Urinary bladder (tissue), 4 donors: ENCODE measurements at places on chromosomes 2 and 18.

- DNase-seq: no peak
These were observed 70.8 kb downstream of the RTP5 start for GRCh38 chr2:241940329-241940728.

DNA sequence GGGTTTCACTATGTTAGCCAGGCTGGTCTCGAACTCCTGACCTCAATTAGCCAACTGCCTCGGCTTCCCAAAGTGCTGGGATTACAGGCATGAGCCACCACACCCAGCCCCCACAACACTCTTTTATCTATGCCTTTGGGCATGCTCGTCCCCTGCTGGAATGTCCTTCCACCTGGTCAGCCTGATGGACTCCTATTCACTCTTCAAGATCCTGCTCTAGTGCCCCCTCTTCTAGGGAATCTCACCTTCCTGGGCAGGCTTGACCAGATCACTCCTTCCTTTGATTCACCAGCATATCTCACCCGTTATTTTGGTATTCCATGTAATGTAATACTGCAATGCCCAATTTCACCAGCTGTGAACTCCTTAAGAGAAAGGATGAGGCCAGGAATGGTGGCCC lies 13.9 kb upstream of the SLC66A3 start:
- DNase-seq: no peak

DNA sequence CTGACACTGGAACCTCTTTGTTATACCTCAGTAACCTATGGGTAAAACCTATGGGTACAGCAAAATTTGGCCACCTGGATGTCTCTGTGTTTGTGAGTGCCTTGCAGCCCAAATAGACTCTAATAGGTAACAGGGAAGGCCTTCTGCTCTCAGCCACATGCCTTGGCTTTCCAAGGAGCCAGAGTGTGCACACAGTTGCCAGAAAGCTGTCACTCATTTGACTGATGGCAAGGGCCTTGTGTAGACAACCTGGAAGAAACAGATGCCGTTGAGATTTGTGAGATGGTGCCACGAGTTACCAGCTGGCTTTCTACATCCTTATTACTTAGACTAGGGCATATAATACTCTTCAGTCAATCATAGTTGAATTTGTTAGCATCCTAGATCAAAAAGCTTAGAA lies 90.1 kb upstream of the RAB12 start:
- DNase-seq: no peak

DNA sequence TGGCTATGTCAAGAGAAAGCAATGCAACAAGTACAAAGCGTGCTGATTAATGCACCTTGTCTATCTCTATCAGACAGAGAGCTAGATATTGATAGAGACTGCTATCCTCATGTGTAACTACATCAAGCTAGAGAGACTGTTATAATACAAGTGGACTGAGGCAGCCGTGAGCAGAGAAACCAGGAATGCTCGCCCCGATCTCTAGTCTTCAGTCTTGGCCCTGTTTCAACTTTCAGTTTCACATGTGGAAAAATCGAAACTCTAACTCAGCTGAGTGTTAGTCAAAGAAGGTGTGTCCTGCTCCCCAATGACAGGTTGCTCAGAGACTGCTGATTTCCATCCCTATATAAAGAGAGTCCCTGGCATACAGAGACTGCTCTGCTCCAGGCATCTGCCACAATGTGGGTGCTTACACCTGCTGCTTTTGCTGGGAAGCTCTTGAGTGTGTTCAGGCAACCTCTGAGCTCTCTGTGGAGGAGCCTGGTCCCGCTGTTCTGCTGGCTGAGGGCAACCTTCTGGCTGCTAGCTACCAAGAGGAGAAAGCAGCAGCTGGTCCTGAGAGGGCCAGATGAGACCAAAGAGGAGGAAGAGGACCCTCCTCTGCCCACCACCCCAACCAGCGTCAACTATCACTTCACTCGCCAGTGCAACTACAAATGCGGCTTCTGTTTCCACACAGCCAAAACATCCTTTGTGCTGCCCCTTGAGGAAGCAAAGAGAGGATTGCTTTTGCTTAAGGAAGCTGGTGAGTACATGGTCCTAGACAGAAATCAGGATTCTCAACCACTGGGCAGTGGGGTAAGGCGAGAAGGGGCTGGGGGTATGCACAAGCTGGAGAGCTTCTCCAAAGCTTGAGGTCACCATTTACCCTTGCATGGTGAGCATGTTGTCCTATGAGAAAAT lies at the start of gene RSAD2:
Gene RSAD2 (plus strand): TSS at position 376 of the 903 bp plus-strand sequence. CDS start 24 bp downstream, at position 400.
- DNase-seq: no peak

DNA sequence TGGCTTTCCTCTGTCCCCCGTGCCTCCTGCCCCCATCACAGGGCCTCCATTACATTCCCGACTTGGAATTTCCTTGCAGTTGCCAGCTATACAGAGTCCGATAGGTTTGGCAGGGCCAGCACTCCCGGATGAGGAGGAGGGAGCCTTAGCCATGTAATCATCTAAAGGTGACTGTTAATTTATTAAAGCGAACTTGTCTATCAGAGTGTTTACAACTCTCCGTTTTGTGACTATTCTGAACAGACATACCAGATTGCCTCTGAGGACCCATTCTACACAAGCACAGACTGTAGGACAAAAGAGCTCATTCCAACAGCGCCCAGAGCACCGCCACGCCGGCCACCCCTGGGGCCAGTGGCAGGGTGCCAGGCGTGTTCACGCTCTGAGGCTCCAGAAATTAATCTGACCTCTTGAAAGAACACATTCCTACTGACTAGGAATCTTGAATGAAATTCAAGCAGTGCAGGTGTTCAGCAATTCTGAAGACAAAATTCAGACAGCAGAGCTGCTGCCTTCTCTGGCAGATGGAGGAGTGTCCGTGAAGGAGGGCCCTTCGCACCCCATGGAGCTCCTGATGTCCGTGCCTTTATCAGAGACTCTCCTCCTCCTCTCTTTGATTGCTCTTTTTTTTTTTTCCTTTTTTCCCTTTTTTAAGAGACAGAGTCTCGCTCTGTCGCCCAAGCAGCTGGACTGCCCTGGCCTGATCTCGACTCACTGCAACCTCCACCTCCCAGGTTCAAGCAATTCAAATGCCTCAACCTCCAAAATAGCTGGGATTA lies 58.1 kb upstream of the RALBP1 start:
- peak; percentile 41 for DNase-seq

- DNase-seq: no peak
These were observed 178.7 kb downstream of the LCLAT1 start for GRCh38 chr2:30625701-30626100.

DNA sequence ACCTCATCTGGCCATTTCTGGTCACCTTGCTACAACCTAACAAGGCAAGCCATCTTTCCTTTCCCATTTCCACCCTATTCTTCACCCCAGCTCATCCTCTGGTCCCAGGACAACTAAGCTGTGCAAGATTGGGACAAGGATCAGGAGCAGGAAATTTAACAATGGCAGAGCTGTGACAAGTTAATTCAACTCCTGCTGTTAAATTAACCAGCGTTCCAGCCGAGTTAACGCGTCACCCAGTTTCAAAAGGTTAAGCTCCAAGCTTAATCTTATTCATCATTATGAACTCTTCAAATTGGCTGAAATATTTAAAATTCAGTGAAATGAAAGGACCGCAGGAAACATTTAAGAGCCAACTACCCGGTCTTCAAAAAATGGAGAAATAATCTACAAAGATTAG lies 231.9 kb downstream of the GRB14 start:
- no peak for DNase-seq

DNA sequence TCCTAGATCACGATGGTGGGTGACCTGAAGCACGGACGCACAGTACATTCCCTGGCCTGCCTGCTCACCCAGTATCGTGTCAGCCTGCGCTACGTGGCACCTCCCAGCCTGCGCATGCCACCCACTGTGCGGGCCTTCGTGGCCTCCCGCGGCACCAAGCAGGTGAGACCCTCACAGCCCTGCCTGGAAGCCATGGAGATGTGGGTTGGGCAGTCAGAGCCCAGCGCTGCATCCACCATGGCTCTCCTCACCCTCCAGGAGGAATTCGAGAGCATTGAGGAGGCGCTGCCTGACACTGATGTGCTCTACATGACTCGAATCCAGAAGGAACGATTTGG lies 20.3 kb downstream of the SLC30A3 start:
- DNase-seq: no peak

- DNase-seq: no peak
These were observed 31.0 kb downstream of the CENPA start for GRCh38 chr2:26816893-26817292.

- no peak for DNase-seq
These were observed 1413.0 kb downstream of the DSC3 start for GRCh38 chr18:29629493-29630036.

DNA sequence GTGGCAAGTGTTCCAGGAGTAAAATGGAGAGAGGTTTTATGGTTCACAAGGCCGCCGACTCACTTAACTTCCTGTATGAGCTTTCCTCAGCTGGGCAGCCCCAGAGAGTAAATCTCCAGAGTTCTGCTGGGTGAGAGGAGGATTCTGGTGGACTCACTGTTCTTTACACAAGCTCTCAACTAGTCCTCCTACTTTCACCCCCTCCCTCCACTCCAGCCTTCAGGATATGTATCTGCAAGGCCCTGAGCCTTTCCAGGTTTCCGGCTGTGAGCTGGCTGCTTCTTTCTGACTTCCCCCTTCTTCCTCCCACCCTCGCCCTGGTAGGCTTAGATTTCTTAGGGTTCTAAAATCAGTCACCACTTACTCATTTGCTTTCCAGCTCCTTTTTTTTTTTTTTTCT lies 34.0 kb downstream of the EML6 start:
- DNase-seq: no peak

DNA sequence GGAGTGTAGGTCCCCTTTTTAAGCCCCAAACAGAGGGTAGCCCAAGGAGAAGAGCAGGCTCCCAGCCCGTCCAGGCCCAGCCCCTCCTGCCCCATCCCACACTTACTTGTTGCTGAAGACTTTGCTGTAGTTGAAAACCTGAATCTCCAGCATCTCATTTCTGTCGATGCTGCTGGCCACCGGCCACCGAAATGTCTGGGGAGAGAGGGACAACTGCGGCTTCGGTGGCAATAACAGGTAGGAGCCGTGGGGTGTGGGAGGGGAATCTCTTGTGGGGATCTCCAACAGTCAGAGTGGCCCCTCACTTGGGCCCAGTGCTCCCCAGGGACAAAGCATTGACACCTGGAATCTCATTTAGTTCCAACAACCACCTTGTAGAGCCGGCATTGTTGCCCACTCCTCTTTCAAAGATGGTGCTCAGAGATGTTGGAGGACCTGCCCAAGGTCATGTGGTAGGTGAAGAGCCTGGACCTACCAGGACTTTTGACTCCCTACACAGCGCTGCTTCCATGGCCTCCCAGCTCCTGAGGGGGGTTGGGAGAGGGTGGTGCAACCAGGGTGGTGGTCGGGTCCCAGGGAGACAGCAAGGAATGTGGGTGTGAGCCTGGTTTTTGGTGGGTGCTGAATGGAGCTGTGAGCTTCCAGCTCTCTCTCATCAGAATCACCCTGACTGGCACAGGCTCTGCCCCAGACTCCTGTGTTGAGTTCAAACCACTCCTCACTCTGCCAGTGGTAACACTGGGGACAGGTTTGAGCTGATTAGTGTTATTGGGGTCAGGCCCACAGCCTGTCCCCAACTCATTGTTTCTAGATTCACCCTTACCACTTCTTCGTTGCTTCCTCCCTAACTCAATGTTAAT lies 50.0 kb upstream of the OTOF start:
- DNase-seq: no peak

- DNase-seq: no peak
These were observed 8.4 kb downstream of the CAVIN2 start for GRCh38 chr2:191838526-191838925.

DNA sequence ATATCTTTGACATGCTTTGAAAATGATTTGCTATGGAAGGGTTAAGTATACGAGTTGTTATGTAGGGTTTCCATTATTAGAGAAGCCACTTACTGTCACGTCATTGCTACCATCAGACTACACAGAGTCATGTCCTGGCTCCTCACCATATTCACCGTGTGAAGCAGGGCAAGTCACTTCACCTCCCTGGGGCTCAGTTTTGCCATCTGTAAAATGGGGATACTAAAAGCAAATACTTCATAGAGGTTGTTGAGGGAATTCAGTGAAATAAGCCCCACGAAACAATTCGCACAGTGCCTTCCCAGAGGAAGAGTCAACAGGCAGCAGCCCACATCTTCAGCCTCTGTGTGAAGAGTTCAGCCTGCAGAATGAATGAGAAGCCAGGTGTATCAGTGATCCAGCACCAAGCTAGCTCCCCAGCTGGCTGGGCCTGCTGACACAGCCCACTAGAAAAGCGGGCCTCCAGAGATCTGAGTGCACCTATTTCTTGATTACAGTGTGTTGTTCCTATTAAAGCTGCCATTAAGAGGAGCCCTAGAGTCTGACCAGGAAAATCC lies 3.4 kb downstream of the DIPK1C start:
- no peak for DNase-seq

- DNase-seq: no peak
These were observed 201.4 kb downstream of the CELF4 start for GRCh38 chr18:37364237-37364636.

DNA sequence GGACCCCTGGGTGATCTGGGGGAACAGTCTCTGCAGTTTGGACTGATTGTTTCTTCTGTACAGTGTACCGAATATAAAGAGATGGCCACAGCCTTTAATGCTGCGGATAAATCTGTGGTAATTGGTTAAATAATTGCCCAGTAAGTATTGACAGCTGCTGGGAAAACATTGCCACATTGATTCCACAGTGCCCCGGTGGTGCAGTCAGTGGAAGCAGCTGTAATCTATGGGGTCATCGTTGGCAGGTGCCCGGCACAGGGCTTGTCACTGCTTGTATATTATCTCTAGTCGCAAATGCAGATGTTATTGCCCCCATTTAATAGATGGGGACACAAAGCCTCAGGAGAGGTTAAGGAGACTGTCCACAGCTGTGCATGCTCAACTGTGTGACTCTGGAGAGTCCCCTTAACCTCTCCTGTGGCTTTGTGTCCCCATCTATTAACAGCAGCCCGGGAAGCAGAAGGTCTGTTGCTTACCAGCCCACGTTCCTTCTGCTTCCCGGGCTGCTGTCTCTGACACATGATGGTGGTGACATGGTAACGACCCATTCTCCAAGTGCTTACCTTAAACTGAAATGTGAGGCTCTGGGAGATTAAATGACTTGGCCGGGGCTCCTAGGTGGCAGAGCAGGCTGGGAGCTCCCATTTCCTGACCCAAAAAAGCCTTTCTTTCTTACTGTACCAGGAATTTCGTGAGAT lies 76.9 kb downstream of the NCK2 start:
- no peak for DNase-seq

GRCh38 chr2:28148566-28148965 lies 244.1 kb upstream of the FOSL2 start:
- DNase-seq: no peak

GRCh38 chr2:44879269-44880124 lies 62.0 kb upstream of the SIX3 start:
- DNase-seq: no peak

DNA sequence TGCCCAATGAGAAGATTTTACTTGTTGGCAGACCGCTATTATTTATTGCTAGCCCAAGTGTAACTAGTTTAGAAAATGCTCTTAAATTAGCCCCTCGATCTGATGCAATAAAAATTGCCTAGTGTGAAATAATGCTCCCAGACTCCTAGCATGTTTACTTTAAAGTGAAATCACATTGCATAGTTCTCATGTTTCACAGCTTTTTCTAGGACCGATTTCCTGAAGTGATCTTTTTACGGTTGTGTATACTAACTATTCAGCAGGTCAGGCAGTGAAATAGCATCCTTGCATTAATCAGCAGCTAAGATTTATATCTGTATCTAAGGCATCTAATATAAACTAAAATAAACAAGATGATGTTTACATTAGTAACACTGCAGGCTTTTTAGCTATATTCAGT lies 52.4 kb downstream of the PMS1 start:
- DNase-seq: no peak

GRCh38 chr2:203914546-203915182 lies 21.9 kb upstream of the ICOS start:
- no peak for DNase-seq

GRCh38 chr2:181962142-181962541 lies 23.5 kb upstream of the PPP1R1C start:
- DNase-seq: no peak

GRCh38 chr2:120547662-120548061 lies 188.0 kb upstream of the GLI2 start:
- no peak for DNase-seq
